Germinal center (tissue), 1 donor: ENCODE measurements at places on chromosomes 6 and 20.

- DNase-seq, result no peak
Observed at GRCh38 chr6:132314432-132314831, 86.8 kb downstream of the MOXD1 start.

- no peak for DNase-seq
Observed at GRCh38 chr20:8143474-8143873, 11.4 kb downstream of the PLCB1 start.

GRCh38 chr6:141335477-141336273 is 797.0 kb upstream of the GJE1 start:
- no peak for DNase-seq

DNA sequence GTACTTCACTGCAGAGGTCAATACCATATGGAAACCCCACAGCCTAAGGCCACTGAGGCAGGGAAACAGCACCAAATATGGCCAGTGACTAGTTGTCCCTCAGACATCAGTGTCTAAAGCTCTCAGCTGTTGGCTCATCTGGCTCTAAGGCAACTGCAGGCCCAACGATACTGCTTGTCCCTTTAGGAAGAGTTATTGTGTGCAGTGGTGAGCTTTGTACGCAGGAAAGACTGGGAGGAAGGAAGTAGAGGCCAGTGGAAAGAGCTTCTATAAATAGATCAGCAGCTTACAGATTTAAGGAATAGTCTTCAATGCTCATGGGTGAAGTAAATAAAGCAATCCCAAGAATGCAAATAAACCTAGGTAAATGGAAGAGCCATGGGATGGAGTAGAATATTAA is 29.3 kb downstream of the DNAAF9 start:
- DNase-seq, result no peak

DNA sequence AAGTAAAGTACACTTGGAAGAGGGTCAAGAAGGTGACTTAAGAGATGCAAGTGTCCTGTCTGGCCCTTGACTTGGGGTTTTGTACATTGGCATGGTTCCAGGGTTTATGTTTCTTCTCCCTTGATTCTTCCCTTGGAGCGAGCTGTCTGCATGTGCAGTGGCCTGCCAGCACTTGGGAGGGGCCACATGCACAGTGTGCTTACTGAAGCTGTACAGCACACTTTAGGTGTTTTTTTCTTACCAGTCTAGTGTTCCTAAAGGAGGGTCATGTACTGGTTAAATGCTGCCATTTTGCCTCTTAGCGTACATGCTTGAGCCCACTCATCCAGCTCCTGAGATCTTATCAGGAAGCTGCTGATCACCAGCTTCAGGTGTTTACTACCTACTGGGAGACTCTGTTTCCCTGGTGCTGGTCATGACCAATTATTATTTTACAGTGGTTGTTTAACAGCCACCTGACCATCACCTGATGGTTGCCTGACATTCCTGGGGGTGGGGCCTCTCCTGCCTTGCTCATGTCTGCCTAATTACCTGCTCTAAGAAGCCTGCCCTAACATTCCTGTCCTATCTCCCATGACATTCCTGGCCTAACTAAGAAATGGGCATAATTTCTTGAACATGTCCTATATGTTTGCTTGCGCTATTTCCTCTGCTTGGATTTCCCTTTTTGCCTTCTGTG is 182.9 kb downstream of the MCHR2 start:
- DNase-seq, result no peak

DNA sequence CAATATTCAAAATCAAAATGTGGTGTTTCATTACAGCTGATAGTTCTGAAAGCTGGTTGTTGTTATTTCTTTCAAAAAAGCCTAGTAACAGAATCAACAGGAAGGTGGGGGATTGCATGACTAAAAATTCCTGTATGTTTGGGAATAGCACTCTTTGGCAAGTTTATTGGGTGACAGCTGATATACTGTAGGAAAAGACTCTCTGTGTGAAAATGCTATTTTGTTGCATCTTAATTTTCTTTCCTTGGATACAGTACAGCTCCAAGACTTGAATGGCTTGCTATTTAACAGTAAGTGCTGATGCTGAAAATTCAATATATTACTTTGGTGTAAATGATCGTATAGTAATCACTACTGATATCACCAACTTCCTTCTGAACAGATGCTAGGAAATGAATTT is 336.1 kb downstream of the KHDRBS2 start:
- DNase-seq, result no peak

DNA sequence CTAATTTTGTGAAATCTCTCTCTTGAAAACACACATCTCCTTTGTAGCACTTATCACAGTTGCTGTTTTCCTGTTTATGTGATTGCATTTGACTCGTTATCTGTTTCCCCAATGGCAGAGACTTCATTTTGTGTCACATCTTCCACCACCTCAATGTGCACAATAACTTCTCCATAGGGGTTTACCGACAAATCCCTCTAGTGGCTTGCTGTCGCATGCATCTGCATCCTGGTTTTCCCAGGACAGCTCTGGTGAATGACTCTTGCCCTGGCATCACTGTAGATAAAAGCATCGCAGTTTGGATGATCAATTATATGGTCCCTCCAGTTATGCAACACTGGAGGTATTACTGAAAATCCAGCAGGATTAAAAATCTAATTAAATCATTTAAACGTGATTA is 206.5 kb upstream of the BTBD3 start:
- no peak for DNase-seq

GRCh38 chr6:26304213-26304796 is 60.7 kb upstream of the BTN3A2 start:
- DNase-seq, result no peak

GRCh38 chr20:38536310-38536709 is 44.7 kb upstream of the ADIG start:
- DNase-seq, result no peak

DNA sequence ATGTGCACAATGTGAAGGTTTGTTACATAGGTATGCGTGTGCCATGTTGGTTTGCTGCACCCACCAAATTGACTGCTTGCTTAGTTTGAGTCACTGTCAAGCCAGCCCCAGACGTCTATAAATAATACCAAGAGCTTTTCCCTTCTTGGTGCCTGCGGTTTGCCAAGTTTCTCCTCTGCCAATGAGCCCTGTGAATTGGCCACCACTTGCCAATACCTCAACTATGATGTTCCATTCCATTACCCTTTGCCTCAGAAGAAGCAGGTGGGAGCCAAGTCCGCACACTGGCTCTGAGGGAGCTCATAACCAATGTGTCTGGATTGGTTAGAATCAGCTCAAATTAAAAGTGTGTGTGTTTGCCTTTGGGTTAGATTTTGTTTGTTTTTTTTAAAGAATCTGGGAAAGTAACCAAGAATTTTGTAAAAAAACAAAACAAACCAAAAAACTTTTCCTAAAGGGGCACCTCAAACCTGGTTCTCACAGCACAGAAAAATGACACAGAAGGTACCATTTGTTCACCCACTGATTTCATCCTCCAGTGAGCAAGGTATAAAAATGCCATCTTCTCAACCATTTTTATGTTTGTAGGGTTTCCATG is 244.7 kb upstream of the PRND start:
- no peak for DNase-seq

DNA sequence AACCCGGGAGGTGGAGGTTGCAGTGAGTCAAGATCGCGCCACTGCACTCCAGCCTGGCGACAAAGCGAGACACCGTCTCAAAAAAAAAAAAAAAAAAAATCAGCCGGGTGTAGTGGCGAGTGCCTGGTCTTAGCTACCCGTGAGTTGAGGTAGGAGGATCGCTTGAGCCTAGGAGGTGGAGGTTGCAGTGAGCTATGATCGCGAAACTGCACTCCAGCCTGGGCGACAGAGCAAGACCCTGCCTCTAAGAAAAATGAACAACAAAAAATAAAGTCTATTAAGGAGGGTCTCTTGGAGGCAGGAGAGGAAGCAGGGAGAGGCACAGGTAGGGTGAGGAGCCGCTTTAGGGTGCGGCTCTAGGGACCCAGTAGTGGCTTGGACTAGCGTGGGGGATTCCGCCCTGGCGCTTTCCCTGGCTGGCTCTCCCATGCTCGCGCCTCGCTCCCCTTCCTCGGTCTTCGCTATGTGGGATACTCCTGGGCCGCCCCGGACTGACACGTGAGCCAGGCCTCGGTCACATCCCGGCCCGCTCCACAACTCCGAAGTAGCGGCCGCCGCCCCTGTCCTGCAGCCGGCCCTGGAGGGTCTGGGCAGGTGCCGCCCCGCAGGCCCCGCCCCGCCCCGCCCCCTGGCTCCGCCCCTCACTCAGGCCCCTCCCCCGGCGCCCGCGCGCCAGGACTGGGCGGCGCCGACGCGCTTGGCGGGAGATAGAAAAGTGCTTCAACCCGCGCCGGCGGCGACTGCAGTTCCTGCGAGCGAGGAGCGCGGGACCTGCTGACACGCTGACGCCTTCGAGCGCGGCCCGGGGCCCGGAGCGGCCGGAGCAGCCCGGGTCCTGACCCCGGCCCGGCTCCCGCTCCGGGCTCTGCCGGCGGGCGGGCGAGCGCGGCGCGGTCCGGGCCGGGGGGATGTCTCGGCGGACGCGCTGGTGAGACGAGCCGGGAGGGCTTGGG is at the start of gene MYBL2:
TSS of gene MYBL2 (plus strand) at position 739 of the 953 bp plus-strand sequence. CDS start at position 909, 170 bp downstream.
- DNase-seq, result peak; percentile 83

DNA sequence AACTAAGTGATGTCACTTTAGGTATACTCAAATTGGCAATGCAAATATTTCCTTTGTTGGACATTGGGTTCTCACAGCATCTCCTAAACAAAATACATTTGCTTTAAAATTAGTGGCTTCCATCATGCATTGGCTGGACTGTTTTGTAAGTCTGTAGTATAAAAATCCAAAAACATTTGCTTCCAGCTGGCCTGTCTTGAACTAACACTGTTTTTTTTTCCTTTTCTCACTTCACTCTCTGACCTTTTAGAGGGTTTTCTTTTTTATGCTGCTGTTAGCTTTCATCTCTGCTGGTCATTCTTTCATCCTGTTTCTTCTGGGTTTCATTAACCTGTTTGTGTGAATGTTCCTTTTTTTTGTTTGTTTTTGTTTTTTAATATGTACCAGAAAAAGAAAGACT is 121.7 kb upstream of the MLIP start:
- no peak for DNase-seq

- DNase-seq, result no peak
Observed at GRCh38 chr6:142827369-142827768, 117.6 kb downstream of the HIVEP2 start.

DNA sequence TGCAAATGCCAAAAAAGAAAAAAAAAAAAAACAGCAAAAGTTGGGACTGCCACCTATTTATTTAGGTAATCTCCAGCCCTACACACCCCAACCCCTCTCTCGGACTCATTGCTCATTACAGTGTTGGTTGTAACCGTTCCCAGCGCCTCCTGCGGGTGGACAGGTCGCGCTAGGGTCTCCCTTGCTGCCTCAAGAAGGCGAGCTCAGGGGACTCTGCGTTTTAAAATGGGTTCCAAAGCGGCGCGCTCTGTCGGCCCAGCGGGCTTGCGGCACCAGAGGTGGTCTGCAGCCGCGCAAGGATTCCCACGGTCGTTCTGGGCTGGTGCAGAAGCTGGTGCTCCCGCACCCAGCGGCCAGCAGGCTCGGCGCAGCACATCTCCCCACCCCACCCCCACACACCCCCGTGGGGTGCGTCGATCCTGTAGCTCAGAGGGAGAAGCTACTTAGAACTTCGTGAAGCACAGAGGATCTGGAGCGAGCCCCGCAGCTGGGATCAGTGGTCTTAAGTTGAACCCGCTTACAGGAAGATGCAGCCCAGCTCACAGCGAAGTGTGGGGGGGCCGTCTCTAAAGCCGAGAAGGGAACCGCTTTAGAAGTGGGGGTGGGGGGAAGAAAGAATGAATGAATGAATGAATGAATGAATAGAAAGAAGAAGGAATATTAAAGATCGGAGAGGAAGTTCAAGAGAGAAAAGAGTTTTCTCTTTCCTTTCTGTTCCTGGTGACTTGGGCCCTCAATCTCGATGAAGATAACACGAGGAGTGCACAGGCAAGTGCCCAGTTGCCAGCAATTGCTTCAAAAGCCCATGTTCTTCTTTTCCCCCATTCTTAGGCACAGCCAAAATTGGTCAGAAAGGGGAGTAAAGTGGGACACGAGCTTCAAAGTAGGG is 780 bp downstream of the TFAP2A start:
- no peak for DNase-seq

DNA sequence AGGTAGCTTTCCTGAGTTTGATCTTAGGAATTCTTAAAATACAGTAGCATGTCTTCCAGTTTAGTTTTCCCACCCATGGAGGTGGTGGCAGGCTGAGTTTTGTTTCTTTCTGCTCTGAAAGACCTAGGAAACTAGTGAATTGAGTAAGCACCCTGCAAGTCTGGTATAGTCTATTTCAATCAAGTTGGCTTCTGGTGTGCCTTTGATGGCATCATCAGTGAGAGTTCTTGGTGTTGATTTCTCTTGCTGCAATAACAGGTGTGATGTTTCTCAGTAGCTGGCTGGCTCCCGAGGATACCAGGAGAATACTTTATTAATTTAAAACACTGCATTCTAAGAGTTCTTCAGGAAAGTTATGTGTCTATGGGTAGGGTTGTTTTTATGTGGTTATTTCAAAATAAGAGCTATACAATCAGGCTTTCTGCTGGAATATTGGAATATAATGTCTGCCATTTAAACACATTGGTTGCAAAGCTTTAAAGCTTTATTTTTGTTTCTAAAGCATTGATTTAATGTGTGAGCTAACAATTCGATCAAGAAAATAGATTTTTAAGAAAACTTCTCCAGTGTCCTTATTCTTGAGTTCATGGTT is 19.0 kb downstream of the VAPB start:
- DNase-seq, result no peak

DNA sequence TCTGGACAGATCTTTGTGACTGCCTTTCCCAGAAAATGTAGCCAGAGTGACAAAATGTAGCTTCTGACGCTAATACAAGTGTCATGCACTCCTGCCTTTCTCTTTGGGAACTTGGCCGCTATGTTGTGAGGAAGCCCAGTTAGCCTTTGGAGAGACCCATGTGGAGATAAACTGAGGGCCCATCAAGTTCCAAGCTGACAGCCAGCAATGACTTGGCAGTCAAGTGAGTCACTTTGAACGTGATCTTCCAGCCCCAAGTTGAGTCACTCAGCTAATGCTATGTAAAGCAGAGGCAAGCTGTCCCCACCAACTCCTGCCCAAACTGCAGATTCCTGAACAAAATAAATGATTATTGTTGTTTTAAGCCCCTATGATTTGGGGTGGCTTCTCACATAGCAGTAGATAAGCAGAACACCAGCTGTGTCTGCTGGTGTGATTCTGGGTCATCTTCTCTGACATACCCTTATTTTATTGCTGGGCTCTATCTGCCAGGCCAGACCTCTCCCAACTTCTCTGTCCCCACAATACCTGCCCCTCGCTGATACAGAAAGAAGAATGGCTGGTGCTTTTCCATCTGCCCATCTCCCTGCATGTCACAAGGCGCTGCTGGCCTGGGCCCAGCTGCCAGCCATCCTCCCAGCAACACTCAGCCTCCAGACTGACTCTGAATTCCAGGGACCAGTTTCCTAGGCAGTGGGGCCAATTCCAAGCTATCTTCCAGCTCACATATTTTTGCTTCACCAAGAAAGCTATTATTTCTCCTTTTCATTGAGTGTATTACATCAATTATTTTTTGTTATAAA is 274.8 kb downstream of the LRFN2 start:
- no peak for DNase-seq
